ENCODE measurements at places on chromosomes 16 and 17. TPM values are rescaled to one million over a fixed set of nuclear protein-coding genes. Genes with fewer than 3 reads are reported as not detected.

Gene GAST
- total RNA-seq, result not detected

Gene MSLN
- 13.0 TPM for total RNA-seq

Gene LGALS9B
- not detected for total RNA-seq

Gene REXO5
- 3.5 TPM for total RNA-seq

Gene PRAC1
- not detected for total RNA-seq

Gene CCL1
- total RNA-seq, result not detected

Gene NECAB2
- total RNA-seq, result not detected

Gene MT4
- not detected for total RNA-seq

Gene MYCBPAP
- 0.59 TPM for total RNA-seq

Gene RANGRF
- total RNA-seq, result 25.7 TPM

Gene METTL23
- 22.0 TPM for total RNA-seq

Gene PSME3IP1
- total RNA-seq, result 52.2 TPM

Gene SDK2
- 0.94 TPM for total RNA-seq

Gene C17orf113
- 0.68 TPM for total RNA-seq

Gene IRX6
- 0.34 TPM for total RNA-seq

Gene ADORA2B
- 0.50 TPM for total RNA-seq

Gene CXCL16
- 6.5 TPM for total RNA-seq

Gene TMEM170A
- 10.0 TPM for total RNA-seq

Gene HOXB3
- total RNA-seq, result 2.8 TPM

Gene FBXO47
- total RNA-seq, result not detected

Gene C16orf90
- not detected for total RNA-seq
